ENCODE measurements at places on chromosomes 12 and 14.

- DNase-seq: no peak
Observed at GRCh38 chr12:116497051-116497591, 62.1 kb upstream of the MAP1LC3B2 start.

DNA sequence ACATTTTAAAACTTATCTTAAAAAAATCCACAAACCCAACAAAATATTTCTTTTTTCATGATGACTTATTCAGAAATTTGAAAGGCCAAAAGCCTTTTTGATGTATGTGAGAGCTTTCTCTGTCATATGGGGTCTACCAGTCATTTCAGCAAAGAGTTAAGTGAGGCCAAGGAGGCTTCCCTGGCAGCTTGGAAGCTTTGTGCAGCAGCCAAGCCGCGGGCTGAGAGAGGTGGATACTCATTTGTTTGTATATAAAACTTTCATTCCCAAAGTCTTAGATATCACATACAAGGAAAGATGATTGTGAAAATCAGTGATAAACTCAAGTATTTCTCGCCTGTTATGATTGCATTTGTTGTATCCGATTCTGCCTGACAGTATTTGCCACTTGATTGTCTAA is 48.5 kb upstream of the RNU6-8 start:
- no peak for DNase-seq

DNA sequence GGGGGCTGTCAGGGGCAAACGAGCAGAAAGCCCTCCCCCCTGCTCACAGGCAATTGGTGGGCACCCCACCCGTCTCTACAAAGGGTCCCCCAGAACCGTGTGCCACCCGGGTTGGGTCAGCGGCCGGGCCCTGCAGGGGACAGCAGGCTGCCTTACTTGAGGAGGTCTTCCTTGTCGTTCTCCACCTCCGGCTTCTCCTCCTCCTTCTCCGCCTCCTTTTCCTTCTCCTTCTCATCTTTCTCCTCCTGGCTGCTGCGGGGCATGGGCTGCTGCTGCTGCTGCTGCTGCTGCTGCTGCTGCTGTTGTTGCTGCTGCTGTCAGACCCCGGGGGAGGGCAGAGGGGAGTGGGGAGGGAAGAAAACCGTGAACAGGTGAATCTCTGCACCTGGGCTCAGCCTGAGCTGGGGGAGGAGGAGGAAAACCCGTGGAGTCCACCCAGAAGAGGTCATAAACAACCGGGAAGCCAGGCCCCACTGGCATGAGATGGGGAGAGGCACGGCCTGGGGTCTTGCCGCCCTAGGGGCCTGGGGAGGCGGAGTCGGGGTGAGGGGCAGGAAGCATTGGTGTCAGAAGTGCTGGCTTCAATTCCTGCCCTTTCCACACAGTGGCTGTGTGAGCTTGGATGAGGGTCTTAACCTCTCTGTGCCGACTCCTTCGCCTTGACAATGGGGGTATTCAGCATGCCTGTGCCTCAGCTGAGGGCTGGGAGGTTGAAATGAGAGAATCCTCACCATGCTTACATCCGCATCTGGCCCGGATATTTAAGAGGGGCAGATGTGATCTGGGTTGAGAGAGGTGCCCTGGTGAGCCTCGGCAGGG is 107.6 kb downstream of the RFLNA start:
- peak; percentile 83 for DNase-seq

DNA sequence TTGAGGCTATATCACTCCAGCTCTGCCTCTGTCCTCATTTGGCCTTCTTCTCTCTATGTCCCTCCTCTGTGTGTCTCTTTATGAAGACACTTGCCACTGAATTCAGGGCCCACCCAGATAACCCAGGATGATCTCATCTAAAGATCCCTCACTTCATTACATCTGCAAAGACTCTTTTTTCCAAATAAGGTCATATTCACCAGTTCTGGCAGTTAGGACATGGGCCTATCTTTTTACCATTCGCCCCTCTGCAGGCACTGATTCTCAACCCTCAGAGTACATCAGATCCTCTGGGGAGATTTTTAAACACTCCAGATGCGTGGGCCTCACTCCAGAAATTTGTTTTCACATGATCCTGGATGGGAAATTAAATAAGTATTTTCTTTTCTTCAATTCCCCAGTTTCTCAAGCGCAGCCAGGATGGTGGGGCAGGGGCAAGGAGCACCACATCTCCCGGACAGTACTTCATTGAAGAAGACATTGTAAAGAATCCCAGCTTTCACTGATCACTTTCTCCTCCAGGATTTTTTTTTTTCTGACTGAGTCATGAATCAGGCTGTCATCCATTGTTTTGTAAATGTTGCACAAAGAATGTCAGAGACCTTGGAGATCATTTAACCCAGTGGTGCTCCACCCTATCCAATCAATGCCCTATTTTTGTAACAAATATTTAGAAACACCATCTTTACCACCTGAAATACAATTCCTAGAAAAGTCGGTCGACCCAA is 27.4 kb downstream of the CRACR2A start:
- DNase-seq: peak; percentile 8

- no peak for DNase-seq
Observed at GRCh38 chr14:24911324-24912109, 138.4 kb downstream of the STXBP6 start.

DNA sequence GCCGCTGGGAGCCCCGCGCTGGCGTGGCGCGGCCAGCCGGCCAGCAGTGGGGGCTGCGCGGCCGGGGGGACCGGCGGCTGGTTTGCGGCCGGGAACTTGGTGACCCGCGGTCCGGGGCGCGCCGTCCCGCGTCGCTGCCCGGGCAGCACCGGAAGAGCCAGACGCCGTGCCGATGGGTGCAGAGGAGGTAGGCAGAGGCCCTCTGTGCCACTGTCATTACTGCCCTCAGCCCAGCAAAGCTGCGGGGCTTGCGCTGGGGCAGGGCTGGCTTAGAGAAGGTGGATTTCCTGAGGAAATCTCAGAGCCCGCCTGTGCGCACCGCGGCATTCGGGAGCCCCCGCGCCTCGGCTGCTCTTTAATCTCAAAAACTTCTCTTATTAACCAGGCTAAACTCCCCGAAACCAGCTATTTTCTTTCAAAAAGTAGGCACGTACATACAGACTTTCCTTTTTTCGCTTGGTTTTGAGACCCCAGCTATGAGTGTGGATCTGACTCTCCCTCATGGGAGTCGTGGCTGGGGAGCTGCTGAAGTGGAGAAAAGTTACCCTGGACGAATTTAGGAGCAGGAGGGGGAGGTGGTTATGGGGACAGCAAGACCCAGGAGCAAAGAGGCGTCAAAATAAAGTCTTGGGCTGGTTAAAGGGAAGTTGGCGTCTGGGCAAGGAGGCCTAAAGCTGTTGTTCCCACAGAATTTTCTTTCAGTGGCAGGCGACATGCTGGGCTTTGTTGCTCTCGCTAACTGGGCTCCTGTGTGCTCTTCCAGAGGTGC is 802 bp downstream of the SUSD6 start:
- DNase-seq: peak; percentile 43

DNA sequence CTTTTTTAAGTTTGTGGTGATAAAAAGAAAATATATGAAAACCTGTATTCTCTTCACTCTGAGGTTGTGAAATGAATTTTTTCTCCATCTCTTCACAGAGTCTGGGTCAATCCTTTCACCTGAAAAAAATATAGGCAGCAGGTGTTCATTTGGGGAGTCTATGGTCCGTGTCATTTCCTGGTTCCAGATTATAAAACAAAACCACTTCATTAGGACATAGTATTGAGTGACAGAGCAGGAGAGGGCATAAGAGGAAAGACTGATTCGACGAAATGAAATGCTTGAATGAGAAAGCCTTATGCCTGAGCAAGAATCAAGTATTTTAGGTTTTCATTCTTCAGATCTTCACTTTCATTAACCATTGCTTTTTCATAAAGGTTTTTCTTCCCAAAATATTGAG is 51.8 kb upstream of the NUAK1 start:
- DNase-seq: no peak

DNA sequence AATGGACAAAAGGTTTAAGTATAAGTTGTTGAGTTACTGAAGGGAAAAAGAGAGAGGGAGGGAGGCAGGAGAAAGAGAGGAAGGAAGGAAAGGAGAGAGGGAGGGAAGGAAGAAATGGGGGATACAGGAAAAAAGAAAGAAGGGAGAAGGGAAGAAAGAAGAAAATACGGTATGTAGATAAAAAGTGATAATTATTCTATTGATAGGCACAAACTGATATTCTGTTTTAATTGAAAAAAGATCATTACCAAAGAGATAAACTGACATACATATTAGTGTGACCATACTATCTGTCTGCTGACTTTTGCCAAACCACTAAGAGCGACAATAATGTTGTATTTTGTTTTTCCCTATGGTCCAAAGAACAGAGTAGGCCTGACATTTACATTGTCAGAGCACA is 154.5 kb downstream of the LRFN5 start:
- DNase-seq: no peak

GRCh38 chr12:45518291-45519235 is 210.9 kb upstream of the ARID2 start:
- no peak for DNase-seq
